ENCODE measurements at places on chromosomes 1 and 21. TPM values are rescaled to one million over a fixed set of nuclear protein-coding genes. Genes with fewer than 3 reads are reported as not detected.

- DNase-seq, result no peak
Measured at GRCh38 chr1:4060850-4061249, 160.8 kb upstream of the C1orf174 start.

DNA sequence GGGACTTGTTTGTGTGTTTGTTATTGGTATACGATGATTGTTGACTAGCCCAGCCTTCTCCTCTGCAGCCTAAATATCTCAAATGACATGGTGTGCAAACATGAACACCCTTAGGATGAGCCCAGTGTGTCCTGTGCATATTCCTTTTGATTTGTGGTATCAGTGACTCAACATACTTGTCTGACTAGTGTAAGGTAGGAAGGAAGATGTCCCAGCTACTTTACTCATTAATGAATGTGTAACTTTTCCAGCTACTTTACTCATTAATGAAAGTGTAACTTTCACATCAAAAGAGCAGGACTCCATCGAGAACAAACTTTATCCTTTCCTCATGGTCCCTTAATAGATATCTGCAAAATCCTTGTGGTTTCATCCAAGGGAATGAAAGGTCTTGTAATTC, 2.7 kb upstream of the ZNF692 start:
- DNase-seq, result no peak

- no peak for DNase-seq
Measured at GRCh38 chr21:31265366-31266013, 78.6 kb downstream of the TIAM1 start.

- DNase-seq, result no peak
Measured at GRCh38 chr21:21457077-21457476, 458.9 kb downstream of the NCAM2 start.

GRCh38 chr1:11462224-11462923, 16.6 kb upstream of the DISP3 start:
- DNase-seq, result no peak

The NBPF14 gene
- total RNA-seq, result 53.3 TPM

The UCK2 gene
- 14.4 TPM for total RNA-seq
